ENCODE measurements at places on chromosomes 13 and 19. TPM values are rescaled to one million over a fixed set of nuclear protein-coding genes. Genes with fewer than 3 reads are reported as not detected.

- DNase-seq: no peak
Measured at GRCh38 chr19:29715701-29716581, 880 bp upstream of the C19orf12 start.

DNA sequence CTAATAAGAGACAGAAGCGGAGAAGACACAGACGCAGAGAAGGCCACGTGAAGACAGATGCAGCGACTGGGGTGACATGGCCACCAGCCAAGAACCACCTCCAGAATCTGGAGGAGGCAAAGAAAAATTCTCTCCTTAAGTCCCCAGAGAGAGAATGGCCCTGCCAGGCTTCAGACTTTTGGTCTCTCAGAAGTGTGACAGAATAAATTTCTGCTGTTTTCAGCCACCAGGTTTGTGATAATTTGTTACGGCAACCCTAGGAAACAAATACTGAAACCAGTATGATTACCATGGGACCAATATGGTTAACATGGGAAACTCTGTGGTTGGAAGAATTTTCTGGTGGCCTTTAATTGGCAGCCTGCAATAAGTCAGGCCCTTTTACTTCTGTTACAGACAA lies 63.9 kb upstream of the DOCK9 start:
- no peak for DNase-seq

- no peak for DNase-seq
Measured at GRCh38 chr13:76873445-76873844, 12.8 kb downstream of the KCTD12 start.

The LRRC4B gene
- 3.8 TPM for total RNA-seq

DNA sequence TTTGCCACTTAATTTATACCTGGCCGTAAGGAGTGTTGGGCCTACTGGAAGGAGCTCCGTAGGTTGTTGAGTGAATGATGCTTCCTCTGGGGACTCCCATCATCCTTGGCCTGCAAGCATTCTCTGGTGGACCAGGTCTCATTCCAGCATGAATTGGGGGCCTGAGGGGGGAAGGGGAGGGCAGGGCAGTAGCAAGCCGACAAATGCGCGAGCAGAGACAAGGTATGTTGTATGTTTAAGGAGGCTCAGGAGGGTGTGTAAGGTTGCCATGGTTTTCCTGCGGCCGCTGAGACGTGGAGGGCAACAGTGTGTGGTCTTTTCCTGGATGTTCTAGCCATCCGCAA lies 749 bp downstream of the ZNF264 start:
- DNase-seq: no peak

- DNase-seq: no peak
Measured at GRCh38 chr13:44930963-44931623, 58.2 kb downstream of the NUFIP1 start.

- no peak for DNase-seq
Measured at GRCh38 chr13:83100237-83100636, 782.0 kb downstream of the SLITRK1 start.

GRCh38 chr19:34806976-34807860 lies 34.2 kb upstream of the ZNF599 start:
- DNase-seq: no peak

The PHLDB3 gene
- 6.7 TPM for total RNA-seq

- DNase-seq: no peak
Measured at GRCh38 chr13:83633746-83634145, 248.5 kb downstream of the SLITRK1 start.

DNA sequence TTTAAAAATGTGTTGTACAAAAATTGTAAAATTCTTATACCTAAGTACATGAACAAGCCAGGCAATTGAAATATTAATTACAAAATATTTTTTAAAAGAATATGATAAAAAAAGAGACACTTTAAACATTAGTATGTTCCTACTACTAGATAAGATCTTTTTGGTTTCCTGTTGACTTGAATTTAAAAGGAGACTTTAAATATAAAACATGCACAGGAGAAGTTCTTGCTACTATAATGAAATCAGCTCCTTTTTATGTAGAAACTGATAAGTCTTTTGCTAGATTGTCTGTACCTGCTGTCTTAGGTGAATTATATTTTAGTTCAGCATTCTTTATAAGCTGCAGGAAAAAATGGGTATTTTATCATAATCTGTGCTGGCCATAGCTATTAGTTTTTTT lies 140.2 kb downstream of the TNFSF13B start:
- DNase-seq: no peak

The TNFAIP8L1 gene
- 4.2 TPM for total RNA-seq

GRCh38 chr13:19071161-19071936 lies 110.3 kb downstream of the TUBA3C start:
- no peak for DNase-seq

GRCh38 chr19:3263866-3264265 lies 39.4 kb downstream of the CELF5 start:
- DNase-seq: no peak

The SMIM24 gene
- 1.9 TPM for total RNA-seq

GRCh38 chr19:51687791-51688670 lies 5.1 kb upstream of the SPACA6 start:
- DNase-seq: peak; percentile 80

- no peak for DNase-seq
Measured at GRCh38 chr13:95235199-95235756, 66.0 kb downstream of the ABCC4 start.
